ENCODE measurements at places on chromosomes 11 and 22.

GRCh38 chr11:80196932-80197554 lies 756.2 kb upstream of the TENM4 start:
- DNase-seq = no peak

- no peak for DNase-seq
These were observed 58.1 kb upstream of the PPP6R3 start for GRCh38 chr11:68402355-68403031.

DNA sequence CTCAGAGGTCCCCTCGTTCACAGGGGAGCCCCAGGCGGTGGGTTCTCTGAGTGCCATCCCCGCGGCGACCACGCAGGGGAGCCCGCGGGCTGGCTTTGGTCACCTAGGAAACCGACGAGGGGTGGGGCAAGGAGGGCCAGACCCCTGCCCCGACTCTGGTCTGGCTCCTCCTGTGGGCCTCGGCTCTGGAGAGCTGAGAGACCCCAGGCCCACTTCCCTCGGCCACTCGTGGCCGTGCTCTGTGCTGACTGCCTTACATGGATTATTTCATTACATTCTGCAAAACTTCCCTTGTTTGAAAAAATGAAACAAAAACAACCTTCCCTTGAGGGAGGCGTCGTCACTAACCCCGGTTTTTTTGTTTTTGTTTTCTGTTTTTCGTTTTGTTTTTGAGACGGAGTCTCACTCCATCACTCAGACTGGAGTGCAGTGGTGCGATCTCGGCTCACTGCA lies 15.1 kb upstream of the CYTH4 start:
- peak; percentile 60 for DNase-seq

DNA sequence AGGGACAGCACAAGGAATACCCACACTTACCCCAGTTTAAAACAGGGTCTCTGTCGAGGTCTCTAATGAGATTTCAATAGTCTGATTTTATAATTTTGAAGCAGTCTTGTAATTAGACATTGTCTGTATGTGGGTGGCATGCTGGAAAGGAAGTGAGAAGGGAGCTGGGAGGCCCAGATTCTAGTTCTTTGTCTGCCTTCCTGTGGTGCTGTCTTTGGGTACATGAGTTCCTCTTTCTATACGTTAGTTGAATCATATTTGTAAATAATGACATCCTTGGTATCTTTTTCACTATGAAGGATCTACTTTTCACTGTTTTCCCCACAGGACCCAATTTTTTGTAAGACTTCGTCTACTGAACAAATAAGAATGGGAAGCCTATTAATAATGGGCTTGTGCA lies 42.0 kb upstream of the TENM4 start:
- DNase-seq = no peak

GRCh38 chr22:46649141-46650077 lies 29.2 kb downstream of the GRAMD4 start:
- no peak for DNase-seq

GRCh38 chr22:22738959-22739585 lies 94.7 kb downstream of the GGTLC2 start:
- no peak for DNase-seq

- peak; percentile 14 for DNase-seq
These were observed 11.1 kb downstream of the NAV2 start for GRCh38 chr11:19723572-19724342.

- DNase-seq = no peak
These were observed 431.8 kb downstream of the ETS1 start for GRCh38 chr11:128155590-128155989.

- no peak for DNase-seq
These were observed 496.4 kb downstream of the NTM start for GRCh38 chr11:131866535-131867400.

DNA sequence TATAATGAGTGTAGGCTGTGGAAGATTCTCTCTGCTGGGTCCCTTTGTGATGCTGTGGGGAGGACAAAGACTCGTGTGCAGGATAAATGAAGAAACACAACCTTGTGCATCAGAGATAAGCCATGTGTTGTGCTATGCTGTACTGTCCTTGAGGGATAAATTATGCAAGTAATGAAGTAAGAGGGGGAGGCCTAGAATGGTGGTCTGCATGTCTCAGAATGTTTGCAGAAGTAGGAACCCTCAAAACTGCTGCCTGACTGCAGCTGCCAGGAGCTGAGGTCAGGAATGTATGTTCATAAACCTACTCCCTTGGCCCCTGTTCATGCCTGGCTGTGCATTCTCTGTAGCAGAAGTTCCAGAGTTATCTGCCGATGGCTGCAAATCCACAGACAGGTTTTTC lies 4.6 kb upstream of the SMCO4 start:
- no peak for DNase-seq
